H1 (cell line): ENCODE measurements at places on chromosomes 13 and 19. TPM values are rescaled to one million over a fixed set of nuclear protein-coding genes. Genes with fewer than 3 reads are reported as not detected.
A peak's percentile ranks its signal among the peaks of the same experiment; 100 is the strongest.

- H3K36me3 ChIP-seq = no peaks in the 10 kb centered on the region
- no peak for DNase-seq
- H3K27ac ChIP-seq = no peak overlapping the region
- H3K4me1 ChIP-seq = no peaks in the 10 kb centered on the region
- no peaks in the 10 kb centered on the region for H3K27me3 ChIP-seq
Measured at GRCh38 chr19:15869109-15869555, 28.7 kb downstream of the CYP4F2 start.

KCNC3 gene
- 7.2 and 8.5 TPM in 2 replicates for total RNA-seq

GRCh38 chr19:5288347-5288739 lies 52.3 kb downstream of the PTPRS start:
- no peaks in the 10 kb centered on the region for H3K27me3 ChIP-seq
- no peak overlapping the region for H3K27ac ChIP-seq
- DNase-seq = no peak
- peaks cover 14% of the 10 kb centered on the region for H3K36me3 ChIP-seq
- H3K4me1 ChIP-seq = peaks cover 11% of the 10 kb centered on the region
- H3K4me3 ChIP-seq = no peak overlapping the region

DNA sequence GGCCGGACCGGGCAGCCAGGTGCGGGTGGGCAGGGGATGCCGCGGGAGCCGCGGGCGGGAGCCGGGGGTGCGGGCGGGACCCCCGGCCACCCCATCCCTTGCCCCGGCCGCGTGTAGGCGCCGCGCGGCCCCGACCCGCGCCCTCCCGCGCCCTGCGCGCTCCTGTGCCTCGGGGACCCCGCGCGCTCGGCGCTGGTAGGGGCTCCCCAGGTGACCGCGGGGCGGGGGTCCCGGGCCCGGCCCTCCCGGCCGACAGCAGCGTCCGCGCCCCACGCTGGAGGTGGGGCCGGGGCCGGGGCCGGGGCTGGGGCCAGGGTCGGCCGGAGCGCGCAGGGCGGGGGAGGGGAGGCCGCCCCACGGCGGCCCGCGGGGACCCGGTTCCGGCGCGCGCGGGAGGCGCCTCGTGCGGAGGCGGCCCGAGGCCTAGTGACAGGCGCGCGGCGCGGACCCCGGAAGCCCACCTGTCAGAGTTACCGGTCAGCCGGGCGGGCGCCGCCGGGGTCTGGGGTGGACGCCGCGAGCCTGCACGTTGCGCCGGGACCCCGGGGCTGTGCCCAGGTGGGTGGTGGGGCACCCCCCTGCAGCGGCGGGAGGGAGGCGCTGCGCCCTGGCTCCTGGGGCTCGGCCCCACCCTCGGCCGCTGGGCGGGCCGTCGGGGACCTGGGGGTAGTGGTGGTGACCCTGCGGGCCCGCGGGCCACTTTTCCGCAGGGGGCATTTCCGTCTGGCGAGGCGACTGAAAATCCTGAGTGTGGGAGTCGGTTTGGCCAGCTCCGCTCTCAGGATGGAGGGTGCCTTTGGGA lies 518 bp downstream of the TFDP1 start:
- DNase-seq = peak; percentile 50
- H3K36me3 ChIP-seq = peaks cover 5% of the 10 kb centered on the region; the same call in 1 of the 2 replicates
- peak overlapping the region; percentile 56 for H3K4me3 ChIP-seq
- no peaks in the 10 kb centered on the region for H3K27me3 ChIP-seq

DACH1 gene
- total RNA-seq = 0.57 and 0.67 TPM in 2 replicates

DNA sequence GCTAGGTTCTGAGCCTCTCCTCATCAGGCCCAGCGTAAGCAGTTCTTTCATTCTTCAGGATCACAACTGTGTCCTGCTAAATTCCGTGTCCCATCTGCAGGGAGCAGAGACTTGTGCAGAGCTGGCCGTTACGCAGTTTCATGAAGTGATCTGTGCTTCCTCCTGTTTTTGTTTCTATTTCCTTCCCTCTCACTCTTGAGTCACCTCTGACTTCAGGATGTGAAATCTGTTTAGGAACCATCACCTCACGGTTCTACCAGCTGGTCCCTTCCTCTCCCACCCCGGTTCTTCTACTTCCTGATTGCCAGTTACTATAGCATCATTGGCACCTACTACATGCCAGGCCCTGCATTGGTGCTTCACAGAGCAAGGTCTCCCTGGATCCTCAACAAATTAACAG lies 8.5 kb downstream of the MAU2 start:
- no peaks in the 10 kb centered on the region for H3K4me1 ChIP-seq
- no peak for DNase-seq
- H3K4me3 ChIP-seq = no peak overlapping the region
- no peaks in the 10 kb centered on the region for H3K27me3 ChIP-seq
- no peak overlapping the region for H3K27ac ChIP-seq
- H3K36me3 ChIP-seq = peaks cover 15% of the 10 kb centered on the region

DNA sequence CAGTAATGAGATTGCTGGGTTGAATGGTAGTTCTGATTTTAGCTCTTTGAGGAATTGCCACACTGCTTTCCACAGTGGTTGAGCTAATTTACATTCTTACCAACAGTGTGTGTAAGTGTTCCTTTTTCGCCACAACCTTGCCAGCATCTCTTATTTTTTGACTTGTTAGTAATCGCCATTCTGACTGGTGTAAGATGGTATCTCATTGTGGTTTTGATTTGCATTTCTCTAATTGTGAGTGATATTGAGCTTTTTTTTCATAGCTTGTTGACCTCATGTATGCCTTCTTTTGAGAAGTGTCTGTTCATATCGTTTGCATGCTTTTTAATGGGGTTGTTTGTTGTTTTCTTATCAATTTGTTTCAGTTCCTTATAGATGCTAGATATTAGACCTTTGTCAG lies 245.0 kb downstream of the MTUS2 start:
- DNase-seq = no peak
- H3K36me3 ChIP-seq = no peaks in the 10 kb centered on the region
- H3K27ac ChIP-seq = no peak overlapping the region
- no peaks in the 10 kb centered on the region for H3K27me3 ChIP-seq
- H3K4me1 ChIP-seq = peaks cover 2% of the 10 kb centered on the region; the same call in 1 of the 2 replicates

ZNF681 gene
- total RNA-seq = 6.8 and 7.9 TPM in 2 replicates

DNA sequence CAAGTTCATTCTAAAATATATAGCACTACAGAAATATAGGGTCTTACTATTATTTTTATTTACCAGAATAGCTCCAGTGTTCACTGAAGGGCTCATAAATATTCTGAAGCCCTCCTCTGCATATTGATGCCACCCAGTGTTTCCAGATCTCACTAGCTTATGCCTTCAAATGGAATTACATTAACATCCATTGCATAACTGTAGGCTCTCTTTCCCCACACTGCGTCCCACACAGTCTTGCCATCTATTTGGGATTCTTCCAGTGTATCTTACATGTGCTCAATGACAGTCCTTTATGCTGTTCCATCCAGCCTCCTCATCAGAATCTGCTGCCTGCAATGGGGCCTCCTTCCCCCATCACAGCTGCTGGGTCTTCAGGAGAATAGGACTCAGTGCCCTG lies 137.2 kb downstream of the CYSLTR2 start:
- H3K36me3 ChIP-seq = no peaks in the 10 kb centered on the region
- H3K4me1 ChIP-seq = no peaks in the 10 kb centered on the region
- H3K27me3 ChIP-seq = no peaks in the 10 kb centered on the region
- no peak overlapping the region for H3K4me3 ChIP-seq
- DNase-seq = no peak
- no peak overlapping the region for H3K27ac ChIP-seq

DNA sequence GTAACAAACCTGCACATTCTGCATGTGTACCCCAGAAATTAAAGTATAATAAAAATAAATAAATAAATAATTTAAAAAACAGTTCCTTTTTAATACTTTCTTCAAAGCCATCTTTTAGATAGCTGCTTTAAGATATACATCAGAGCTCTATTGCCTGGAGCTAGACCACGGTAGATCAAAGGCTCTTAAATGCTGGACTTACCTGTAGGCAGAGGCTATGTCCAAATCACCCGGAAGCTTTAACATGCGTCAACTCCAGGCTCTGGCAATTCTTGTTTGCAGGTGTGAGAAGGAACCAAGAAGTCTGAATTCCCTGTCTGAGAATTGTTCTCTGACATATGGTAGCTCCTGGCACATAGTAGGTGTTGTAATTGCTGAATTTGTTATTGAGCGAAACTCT lies 1.6 kb upstream of the METTL21C start:
- H3K27ac ChIP-seq = no peak overlapping the region
- H3K27me3 ChIP-seq = no peaks in the 10 kb centered on the region
- peaks cover 12% of the 10 kb centered on the region for H3K4me1 ChIP-seq
- H3K4me3 ChIP-seq = no peak overlapping the region
- H3K36me3 ChIP-seq = no peaks in the 10 kb centered on the region
- no peak for DNase-seq

- H3K27me3 ChIP-seq = no peaks in the 10 kb centered on the region
- peak overlapping the region; percentile 78 for H3K27ac ChIP-seq
- H3K4me3 ChIP-seq = peak overlapping the region; percentile 100
- DNase-seq = peak; percentile 52
- peaks cover 41% of the 10 kb centered on the region for H3K36me3 ChIP-seq
Measured at GRCh38 chr19:34428549-34429285, 536 bp downstream of the UBA2 start.

- H3K36me3 ChIP-seq = no peaks in the 10 kb centered on the region
- H3K4me1 ChIP-seq = no peaks in the 10 kb centered on the region
- H3K27me3 ChIP-seq = no peaks in the 10 kb centered on the region
- no peak overlapping the region for H3K27ac ChIP-seq
- no peak overlapping the region for H3K4me3 ChIP-seq
Measured at GRCh38 chr13:56283262-56283828, 857.4 kb upstream of the PRR20A start.

SHISA7 gene
- total RNA-seq = 0.98 and 1.0 TPM in 2 replicates

CGB8 gene
- 0.46 TPM in 1 of 2 replicates, not detected in the other for total RNA-seq

GRCh38 chr13:70816853-70817252 lies 708.6 kb upstream of the KLHL1 start:
- no peaks in the 10 kb centered on the region for H3K36me3 ChIP-seq
- no peaks in the 10 kb centered on the region for H3K27me3 ChIP-seq
- DNase-seq = no peak
- no peaks in the 10 kb centered on the region for H3K4me1 ChIP-seq
- no peak overlapping the region for H3K27ac ChIP-seq

DNA sequence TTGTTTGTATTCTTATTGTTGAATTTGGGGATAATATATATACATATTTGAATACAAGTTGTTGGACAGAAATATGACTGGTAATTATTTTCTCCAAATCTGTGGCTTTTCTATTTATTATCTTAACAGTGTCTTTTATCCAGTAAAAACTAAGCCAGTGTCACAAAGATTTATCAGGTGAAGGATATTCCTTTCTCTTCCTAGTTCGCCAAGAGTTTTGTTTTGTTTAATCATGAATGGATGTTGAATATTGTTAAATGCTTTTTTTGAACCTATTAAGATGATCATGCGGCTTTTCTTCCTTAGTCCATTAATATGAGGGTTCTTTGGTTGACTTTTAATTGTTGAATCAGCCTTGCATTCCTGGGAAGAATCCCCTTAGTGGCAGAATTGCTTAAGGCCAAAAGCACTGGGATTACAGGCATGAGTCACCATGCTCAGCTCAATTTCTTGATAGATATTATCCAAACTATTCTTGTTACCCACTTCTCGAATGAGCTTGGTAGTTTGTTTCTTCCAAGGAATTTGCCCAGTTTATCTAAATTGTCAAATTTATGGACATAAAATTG lies 53.3 kb downstream of the TEX26 start:
- H3K27ac ChIP-seq = no peak overlapping the region
- H3K27me3 ChIP-seq = no peaks in the 10 kb centered on the region
- no peaks in the 10 kb centered on the region for H3K36me3 ChIP-seq
- DNase-seq = no peak

KLF1 gene
- 0.59 and 0.84 TPM in 2 replicates for total RNA-seq

- H3K27me3 ChIP-seq = no peaks in the 10 kb centered on the region
- H3K36me3 ChIP-seq = no peaks in the 10 kb centered on the region
- H3K27ac ChIP-seq = no peak overlapping the region
- H3K4me3 ChIP-seq = no peak overlapping the region
- no peak for DNase-seq
Measured at GRCh38 chr13:54805743-54806142, 1777.1 kb downstream of the OLFM4 start.

KIR3DL2 gene
- total RNA-seq = not detected in 2 replicates

PRTN3 gene
- 0.39 and 0.42 TPM in 2 replicates for total RNA-seq

PSG4 gene
- not detected in 2 replicates for total RNA-seq

GRCh38 chr13:21637296-21637695 lies 33.3 kb upstream of the MICU2 start:
- no peaks in the 10 kb centered on the region for H3K27me3 ChIP-seq
- no peak overlapping the region for H3K27ac ChIP-seq
- no peaks in the 10 kb centered on the region for H3K36me3 ChIP-seq
- H3K4me1 ChIP-seq = no peaks in the 10 kb centered on the region
- no peak overlapping the region for H3K4me3 ChIP-seq

DNA sequence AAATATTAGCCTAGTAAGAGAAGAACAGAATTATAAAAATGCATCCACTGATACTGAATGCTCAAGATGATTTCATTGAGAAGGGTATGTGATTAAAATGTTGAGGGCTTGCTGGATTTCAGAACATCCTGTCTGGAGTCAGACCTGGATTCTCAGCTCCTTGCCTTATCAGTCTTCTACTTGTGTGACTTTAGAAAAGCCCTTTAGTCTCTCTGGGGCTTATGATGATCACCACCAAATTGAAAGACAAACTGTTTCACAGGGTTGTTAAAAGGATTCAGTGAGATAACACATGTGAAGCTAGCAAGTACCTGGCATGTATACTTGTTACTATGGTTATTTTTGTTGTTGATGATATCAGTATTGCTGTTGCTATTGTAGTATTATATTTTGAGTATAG lies 118.4 kb downstream of the GPC6 start:
- no peaks in the 10 kb centered on the region for H3K27me3 ChIP-seq
- DNase-seq = no peak
- no peak overlapping the region for H3K27ac ChIP-seq
- H3K4me3 ChIP-seq = no peak overlapping the region
- no peaks in the 10 kb centered on the region for H3K36me3 ChIP-seq

DNA sequence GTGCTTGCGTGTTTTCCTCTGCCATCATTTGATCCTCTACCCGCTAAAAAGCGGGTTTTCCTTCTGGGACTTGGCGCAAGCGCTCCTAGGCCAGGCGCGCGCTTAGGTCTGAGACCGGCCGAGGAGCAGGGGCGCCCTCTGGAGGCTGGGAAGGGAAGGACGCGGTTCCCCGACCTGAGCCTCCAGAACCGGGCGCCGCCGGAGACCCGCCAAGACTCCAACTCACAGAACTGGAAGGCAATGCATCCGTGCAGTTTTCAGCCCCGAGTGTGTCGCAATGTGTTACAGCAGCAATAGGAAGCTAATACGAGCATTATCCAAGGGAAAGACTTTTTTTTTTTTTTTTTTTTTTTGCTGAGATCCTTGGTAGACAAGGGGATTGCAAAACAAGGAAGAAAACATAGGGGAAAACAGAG lies 190.9 kb downstream of the COL4A1 start:
- H3K4me3 ChIP-seq = no peak overlapping the region
- no peak overlapping the region for H3K27ac ChIP-seq
- no peaks in the 10 kb centered on the region for H3K27me3 ChIP-seq
- no peaks in the 10 kb centered on the region for H3K36me3 ChIP-seq

PEAK3 gene
- total RNA-seq = not detected in 2 replicates

DNA sequence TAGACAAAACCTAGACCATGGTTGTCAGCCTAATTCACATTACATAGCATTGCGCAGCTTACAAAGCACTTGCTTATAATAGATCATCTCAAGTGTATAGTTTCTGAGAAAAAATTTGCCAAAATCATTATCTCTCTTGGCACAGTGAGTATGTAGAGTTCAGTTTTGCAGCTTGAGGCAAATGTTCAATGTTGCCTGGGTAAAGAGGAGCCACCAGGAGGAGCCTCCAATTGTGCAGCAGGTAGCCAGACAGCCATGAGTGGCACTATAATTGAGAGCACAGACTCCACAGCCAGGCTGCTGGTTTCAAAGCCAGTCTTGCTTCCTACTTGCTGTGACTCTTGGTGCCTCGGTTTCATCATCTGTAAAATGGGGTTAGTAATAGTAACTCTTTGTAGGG lies 24.0 kb upstream of the OLFM4 start:
- no peak overlapping the region for H3K4me3 ChIP-seq
- no peak for DNase-seq
